Foreskin keratinocyte (primary cell): ENCODE measurements at places on chromosomes 1 and 21.

DNA sequence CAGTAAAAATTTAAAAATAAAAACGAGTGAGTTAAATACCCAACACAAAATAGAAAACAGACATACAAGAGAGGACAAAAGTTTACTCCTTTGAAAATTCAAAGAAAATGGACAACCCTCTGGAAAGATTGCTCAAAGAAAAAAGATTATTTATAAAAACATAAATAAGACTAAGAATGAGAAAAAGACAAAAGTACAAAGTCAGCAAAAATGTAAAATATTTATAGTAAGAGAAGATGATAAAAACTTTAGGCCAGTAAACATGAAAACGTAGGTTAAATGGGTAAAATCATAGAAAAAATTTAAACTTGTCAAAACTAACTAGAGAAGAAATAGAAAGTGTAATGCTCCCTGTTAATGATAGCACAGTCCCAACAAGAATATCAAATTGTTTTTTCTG, 31.9 kb upstream of the SLC45A1 start:
- no peak for DNase-seq

DNA sequence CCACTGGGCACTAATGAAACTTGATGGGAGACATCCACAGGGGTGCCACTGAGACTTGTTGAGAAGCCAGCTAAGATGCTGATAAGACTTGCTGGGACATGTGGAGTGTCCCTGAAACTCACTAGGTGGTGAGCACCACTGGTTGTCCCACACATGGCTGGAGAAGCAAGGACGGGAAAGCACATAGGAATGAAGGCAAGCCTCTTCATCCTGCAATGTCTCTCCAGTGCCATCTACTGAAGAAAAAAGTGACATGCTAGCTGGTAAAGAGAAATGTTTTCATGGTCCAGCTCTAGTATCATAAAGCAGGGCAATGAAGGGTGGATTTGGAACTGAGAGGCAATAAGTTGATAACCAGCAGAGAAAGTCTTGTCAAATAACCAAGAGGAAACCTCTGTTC, 283.0 kb downstream of the PAPPA2 start:
- DNase-seq, result peak; percentile 4

DNA sequence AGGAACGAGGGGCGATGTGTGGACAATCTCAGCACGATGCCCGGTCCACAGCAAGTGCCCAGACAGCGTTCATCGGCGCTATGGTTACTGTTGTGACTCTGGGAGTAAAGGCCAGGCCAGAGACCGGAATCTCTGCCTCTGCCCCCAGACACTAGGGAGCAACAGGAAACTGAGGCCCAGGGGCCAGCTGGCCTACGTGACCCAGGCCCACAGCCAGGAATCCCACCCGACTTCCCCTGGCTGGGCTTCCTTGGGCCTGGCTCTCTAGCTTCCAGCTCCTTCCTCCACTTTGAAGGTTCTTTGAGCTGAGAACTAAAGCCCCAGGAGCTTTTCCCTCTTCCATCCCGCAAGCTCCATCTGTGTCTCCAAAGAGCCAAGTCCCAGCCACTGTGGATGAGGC, 4.6 kb downstream of the LRP8 start:
- DNase-seq, result no peak

GRCh38 chr21:26710155-26710554, 135.1 kb downstream of the ADAMTS1 start:
- no peak for DNase-seq

GRCh38 chr1:50300297-50300696, 122.9 kb downstream of the DMRTA2 start:
- DNase-seq, result no peak

DNA sequence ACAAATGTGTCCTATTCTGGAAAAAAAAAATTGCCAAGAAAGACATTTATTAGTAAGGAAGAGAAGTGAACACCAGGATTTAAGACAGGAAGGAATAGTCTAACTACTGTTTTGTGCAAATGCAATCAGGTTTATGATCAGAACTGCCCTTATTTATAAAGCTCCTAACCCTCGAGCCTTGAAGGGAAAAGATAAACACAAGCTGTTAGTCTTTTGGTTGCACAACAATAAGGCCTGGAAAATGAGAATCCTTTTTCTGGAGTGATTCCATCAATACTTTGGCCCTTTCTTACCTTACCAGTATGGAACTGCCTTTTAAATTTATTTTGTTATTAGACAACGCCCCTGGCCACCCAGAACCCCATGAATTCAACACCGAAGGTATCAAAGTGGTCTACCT, 52.9 kb downstream of the SNRPE start:
- no peak for DNase-seq

DNA sequence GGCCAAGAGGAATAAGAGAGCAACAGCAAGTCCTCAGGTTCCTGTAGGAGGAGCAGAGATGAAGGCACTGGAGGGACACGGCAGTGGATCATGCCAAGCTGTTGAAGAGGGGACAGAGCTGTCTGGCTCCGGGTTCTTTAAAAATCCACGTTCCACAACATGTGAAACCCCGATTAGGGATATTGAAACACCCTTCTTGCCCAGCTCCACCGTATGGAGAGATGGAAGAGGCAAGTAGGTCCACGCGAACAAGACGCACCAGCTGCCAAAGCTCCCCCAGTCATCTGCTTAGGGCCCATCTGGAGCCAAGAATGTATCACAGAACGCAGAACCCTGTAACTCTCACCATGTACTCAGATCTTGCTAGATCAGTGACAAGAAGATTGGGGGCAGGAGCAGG, 3.9 kb downstream of the C1orf198 start:
- no peak for DNase-seq

- no peak for DNase-seq
Observed at GRCh38 chr1:179340918-179341317, 24.9 kb upstream of the AXDND1 start.

- DNase-seq, result no peak
Observed at GRCh38 chr1:22114083-22115012, 28.5 kb downstream of the WNT4 start.

GRCh38 chr21:41393876-41394465, 32.1 kb upstream of the MX1 start:
- no peak for DNase-seq

- DNase-seq, result peak; percentile 56
Observed at GRCh38 chr21:34734696-34735095, 65.9 kb downstream of the CLIC6 start.

- DNase-seq, result peak; percentile 82
Observed at GRCh38 chr1:203089001-203089650, 3.3 kb upstream of the MYOG start.

DNA sequence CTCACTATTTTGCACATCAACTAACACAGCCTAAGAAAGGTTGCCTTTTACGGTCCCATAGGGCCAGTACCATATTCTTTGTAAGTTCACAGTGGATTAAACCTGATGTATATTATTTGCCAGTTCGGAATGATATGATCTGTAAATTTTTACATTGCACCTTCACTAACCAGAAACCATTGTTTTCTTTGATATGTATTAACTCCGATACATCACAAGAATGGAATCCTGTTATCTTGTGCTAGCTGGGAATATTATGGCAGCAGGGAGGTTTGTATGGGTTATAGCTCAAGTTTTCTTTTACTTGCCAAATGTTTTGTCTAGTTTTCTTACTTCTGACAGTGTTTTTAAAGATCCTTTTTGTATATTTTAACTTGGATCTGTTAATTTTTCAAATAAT, 51.4 kb upstream of the S1PR1 start:
- DNase-seq, result no peak

- peak; percentile 18 for DNase-seq
Observed at GRCh38 chr1:158053276-158053675, 59.8 kb downstream of the KIRREL1 start.

- DNase-seq, result no peak
Observed at GRCh38 chr1:47919113-47919833, 77.9 kb downstream of the TRABD2B start.

DNA sequence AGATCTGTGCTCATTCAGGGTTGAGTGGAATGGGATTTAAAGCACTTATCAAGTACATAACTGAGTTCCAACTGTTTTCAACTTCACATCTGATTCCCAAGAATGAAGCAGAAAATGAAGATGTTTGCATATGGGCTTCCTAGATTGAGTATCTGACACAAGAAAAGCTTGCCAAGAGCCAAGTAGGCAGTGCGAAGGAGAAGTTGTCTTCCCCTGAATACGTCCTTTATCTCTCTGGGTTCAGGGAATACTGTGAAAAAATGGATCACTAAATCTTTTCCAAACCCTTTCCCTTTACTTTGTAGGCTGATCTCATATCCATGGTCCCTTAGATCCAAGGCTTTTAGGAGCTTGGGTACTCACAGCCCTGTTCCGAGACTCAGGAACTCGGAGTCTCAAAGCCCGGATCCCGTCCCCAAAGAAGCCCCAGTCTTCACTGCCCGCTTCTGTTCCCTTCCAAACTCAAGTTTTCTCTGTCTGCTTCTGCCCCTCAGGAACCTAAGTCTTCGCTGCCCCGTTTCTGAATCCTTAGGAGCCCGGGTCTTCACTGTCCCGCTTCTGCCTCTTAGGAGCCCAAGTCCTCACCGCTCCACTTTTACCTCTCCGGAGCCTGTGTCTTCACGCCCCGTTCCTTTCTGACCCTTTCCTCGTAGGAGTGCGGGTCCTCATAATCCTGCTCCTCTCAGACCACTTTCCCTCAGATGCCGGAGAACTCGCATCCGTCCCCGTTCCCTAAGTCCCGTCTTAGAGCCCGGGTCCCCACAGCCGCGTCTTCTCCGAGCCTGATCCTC, 616 bp downstream of the TAF12 start:
- no peak for DNase-seq

GRCh38 chr1:70978623-70979022, 69.0 kb downstream of the PTGER3 start:
- DNase-seq, result no peak

GRCh38 chr1:180282401-180283044, 52.5 kb downstream of the LHX4 start:
- no peak for DNase-seq

DNA sequence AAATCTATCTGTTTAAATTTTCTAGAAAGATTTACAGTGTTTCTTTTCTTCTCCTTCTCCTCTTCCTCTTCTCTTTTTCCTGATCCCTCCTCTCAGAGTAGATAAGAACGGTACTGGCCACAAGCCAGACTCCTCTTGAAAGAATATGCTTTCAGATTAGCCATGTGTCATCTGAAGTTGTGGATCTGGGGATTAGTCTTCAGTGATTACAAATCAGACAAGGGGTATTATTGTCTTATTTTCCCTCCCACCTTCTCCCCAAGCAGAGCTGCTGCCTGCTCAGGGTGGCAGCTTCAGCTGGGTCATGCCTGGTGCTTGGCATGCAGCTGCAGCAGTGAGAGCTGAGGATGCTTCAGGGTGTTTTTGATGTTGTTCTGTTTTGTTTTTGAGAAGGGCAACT, 42.7 kb downstream of the SGIP1 start:
- peak; percentile 31 for DNase-seq

- DNase-seq, result no peak
Observed at GRCh38 chr1:62280150-62280549, 39.1 kb downstream of the KANK4 start.

- DNase-seq, result no peak
Observed at GRCh38 chr1:158793604-158794003, 12.6 kb upstream of the OR6N2 start.

- DNase-seq, result no peak
Observed at GRCh38 chr1:89125240-89125912, 538 bp downstream of the GBP2 start.

- peak; percentile 79 for DNase-seq
Observed at GRCh38 chr1:168470901-168471431, 72.8 kb downstream of the XCL2 start.

GRCh38 chr1:85347908-85348307, 71.5 kb upstream of the BCL10 start:
- DNase-seq, result no peak

DNA sequence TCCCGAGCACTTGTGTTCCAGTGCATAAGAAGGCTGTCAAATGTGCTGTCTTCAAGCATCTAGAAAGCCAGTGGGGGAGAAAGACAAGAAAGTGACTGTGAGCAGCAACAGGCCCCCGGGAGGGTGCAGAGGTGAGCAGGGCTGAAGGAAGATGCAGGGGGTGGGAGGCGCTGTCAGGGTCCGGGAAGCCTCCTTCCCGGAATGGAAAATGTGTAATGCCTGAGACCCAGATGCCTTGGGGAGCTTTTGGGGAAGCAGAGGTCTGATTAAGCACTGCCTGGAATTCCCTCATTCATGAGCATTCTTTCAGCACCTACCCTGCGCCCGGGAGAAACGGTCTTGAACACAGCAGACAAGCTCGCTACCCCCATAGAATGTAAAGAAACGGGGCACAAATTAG, 1.3 kb downstream of the NPHP4 start:
- DNase-seq, result no peak
